Posterior vena cava (tissue), 2 donors: ENCODE measurements at places on chromosomes 12 and 14. TPM values are rescaled to one million over a fixed set of nuclear protein-coding genes. Genes with fewer than 3 reads are reported as not detected.

GRCh38 chr12:11162502-11162901 is 8.5 kb upstream of the SMIM10L1 start:
- DNase-seq: no peak

DNA sequence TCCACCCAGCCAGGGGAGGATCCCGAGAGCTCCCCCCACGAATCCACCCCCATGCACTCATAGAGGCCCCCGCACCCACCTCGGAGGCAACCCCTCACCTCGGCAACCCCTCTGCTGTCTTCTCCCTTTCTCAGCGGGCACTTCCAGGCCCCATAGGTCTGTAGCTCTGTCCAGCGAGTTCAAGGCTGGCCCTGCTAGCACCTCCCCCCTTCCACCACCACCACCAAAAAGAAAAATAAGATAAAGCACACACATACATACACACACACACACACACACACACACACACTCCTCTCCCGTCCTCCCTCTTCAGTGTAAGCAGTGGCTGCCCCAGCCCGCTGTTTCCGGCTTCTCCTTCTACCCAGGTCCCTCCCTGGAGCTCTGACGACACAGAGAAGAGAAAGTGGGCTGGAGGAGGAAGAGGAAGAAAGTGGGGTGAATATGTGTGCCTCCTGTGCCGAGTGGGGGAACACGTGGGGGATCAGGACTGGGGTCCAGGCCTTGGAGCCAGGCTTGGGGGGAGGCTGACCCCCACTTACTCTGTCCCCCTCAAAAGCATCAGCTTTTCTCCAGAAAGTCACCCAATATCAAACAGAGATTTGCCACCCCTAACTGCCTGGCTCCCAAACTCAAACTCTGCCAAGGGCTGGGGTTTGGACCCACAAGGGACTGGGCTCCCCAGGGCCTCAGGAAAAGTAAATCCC is at the start of gene STAT6:
Gene STAT6, minus strand, starts transcription at position 332 of the 704 bp plus-strand sequence. CDS start 3,084 bp downstream, outside the sequence.
- peak; percentile 95 for DNase-seq

GRCh38 chr12:2618291-2618995 is 176.3 kb upstream of the FKBP4 start:
- DNase-seq: no peak

DNA sequence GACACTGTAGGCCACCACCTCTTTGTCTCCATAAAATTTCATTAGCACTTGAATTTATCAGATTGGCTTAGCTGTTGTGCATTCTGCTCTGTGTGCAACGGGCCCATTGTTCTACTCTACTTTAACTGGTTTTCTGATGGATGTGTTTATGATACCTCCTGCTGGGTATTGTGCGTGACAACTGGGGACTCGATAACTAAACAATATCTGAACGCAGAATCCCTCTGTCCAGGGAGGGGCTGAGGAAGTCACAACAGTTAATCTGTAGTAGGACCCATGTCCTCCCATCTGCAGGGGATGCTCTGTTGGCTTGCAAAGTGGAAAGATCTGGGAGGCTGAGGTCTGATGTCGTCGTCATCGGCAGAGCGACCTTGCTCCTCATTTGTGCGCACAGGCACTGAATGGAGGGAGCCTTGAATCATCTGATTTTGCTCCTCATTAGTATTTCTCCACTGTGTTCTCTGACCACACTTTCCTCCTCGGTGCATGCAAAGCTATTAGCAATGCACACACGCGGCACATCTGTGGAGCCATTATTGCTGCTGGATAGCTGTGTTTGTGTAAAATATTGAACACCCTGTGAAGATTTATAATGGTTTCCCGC is 422.5 kb downstream of the NRXN3 start:
- DNase-seq: no peak

GRCh38 chr12:82687021-82688011 is 610 bp downstream of the TMTC2 start:
- peak; percentile 83 for DNase-seq

The FSCB gene
- total RNA-seq: not detected

- DNase-seq: no peak
Measured at GRCh38 chr14:32724867-32725471, 213.7 kb upstream of the NPAS3 start.

DNA sequence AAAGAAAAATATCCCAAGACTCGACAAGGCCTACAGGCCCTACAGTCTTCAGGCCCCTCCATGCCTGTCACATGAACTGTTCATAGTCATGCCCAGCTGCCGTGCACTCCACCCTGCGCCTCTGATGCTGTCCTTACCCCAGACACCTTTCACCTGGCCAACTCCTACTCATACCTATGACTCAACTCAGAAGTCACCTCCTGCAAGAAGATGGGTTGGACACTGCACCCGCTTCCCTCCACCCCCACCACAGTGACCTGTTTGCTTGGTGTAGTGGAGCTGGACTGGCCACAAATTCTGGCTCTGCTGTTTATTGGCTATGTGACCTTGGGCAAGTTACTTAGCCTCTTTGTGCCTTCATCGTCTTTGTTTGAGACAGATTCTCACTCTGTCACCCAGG is 56.2 kb downstream of the PHETA1 start:
- DNase-seq: no peak

DNA sequence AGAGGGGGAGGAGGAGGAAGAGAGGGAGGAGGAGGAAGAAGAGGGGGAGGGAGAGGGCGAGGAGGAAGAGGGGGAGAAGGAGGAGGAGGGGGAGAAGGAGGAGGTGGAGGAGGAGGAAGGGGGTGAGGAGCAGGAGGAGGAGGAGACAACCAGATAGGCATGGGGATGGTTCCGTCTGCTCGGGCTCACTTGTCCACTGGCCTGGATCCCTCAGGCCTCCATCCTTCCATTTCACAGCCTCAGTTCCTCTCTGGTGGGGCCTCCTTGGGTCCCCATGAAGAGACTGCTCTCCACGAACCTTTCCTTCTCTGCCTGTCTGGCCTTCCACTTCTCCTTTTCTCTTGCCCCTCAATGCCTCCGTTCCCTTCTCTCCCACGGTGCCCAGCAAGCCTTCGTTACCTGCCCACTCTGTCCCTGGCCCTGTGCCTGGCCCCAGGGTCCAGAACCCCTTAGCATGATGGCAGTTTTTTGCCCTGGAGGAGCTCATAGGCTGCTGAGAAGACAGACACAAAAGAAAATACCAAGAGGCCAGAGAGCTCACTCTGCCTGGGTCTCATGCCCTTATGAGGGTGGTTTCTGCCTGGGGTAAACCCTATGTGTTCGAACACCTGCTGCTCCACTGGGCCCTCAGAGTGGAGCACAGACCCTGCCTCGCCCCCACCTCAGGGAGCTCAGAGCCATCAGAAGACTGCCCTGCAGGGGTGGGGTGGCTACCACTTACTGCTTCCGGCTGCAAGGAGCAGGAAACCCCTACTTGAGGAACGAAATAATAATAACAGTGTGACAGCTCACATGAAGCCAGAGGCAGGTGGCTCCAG is 11.7 kb upstream of the CACNA2D4 start:
- no peak for DNase-seq

DNA sequence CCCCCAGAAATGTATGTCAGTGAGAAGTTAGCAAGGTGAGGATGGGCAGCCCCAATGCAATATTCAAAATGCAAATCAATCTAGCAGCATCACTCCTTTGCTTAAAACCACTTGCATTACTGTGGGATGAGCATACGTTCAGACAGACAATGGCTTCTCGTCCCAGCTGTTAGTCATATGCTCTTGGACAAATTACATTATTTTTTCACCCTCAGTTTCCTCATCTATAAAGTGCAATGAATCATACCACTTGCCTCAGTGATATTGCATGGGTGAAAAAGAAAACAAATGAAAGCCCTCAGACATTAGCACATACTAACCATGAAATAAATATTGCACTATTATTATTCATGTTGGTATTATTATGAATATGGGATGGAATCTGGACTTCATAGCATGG is 132.3 kb downstream of the C12orf75 start:
- no peak for DNase-seq

DNA sequence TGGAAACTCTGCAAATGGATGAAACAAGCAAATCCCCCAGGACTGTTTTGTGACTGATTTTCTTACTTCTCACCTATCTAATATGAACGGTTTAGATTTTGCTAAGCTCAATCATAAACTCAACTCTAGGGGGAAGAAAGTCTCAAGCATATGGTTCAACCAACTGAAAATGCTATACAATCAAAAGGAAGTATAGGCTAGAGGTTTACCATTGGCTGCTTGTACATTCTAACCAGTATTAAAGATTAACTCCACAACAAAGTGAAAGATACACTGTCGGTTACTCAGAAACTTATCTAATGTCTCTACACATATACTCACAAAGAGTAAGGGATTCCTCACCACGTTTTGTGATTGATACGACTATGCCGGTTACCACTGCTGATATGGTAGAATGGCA is 281.8 kb upstream of the SOX5 start:
- DNase-seq: no peak

The VDR gene
- 10.2 TPM for total RNA-seq

The TAS2R14 gene
- total RNA-seq: 5.5 TPM

The GYS2 gene
- total RNA-seq: not detected

- no peak for DNase-seq
Measured at GRCh38 chr12:96822641-96823040, 84.4 kb upstream of the NEDD1 start.

The MUCL1 gene
- total RNA-seq: not detected

GRCh38 chr12:29702972-29703371 is 80.8 kb downstream of the TMTC1 start:
- no peak for DNase-seq

DNA sequence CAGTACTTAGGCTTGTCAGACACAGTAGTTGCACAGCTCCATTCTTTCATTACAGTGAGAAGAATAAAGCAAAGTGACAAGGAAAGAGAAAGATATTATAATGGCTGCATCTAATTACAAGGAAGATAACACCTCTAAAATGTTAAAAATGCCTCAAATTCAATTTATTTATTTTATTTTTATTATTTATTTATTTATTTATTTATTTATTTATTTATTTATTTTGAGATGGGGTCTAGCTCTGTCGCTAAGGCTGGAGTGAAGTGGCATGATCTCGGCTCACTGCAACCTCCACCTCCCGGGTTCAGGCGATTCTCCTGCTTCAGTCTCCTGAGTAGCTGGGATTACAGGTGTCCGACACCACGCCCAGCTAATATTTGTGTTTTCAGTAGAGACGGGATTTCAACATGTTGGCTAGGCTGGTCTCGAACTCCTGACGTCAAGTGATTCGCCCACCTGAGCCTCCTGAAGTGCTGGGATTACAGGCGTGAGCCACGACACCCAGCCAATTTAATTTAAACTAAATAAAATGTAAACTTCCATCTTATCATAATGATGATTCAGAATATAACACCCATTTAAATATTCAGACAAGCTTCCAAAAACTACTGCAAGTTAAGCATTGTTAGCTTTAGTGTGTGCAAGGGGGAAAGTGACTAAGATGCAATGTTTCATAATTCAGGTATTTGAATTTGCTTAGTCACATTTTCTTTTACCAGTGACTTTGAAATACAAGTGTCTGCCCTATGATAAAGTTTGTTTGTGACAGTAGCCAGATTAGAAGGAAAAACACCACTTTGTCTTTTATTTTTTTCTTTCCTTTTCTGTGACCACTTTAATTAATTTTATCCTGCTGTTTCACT is 2.4 kb upstream of the CFAP54 start:
- no peak for DNase-seq

The NPFF gene
- not detected for total RNA-seq

GRCh38 chr14:52244997-52245396 is 22.5 kb upstream of the PTGDR start:
- no peak for DNase-seq

DNA sequence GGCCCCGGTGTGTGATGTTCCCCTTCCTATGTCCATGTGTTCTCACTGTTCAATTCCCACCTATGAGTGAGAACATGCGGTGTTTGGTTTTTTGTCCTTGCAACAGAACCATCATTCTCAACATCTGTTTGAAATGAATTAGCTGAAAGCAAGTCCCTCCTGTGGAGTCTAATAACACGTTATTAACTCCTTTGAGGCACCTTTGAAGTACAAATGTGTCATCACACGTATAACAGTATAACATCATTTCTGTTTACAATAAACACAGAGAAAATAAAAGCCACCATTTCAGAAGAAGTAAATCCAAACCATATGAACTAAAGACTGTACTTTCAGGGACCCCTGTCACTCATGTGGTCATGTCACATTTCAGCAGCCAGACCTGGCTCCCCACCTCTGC is 198.5 kb downstream of the STXBP6 start:
- DNase-seq: no peak

- DNase-seq: no peak
Measured at GRCh38 chr12:127625176-127625771, 641.7 kb upstream of the TMEM132C start.

GRCh38 chr12:95446506-95446900 is 27.4 kb upstream of the METAP2 start:
- peak; percentile 85 for DNase-seq

DNA sequence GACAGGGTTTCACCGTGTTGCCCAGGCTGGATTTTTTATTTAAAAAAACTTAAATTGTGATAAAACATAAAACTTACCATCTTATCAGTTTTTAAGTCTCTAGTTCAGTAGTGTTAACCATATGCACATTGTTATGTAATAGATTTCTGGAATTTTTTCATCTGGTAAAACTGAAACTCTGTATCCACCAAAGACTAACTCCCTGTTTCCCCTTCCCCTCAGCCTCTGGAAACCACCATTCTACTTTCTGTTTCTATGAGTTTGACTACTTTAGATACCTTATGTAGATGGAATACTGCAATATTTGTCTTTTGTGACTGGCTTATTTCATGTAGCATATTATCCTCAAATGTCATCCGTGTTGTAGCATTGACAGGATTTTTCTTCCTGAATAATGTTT is 12.8 kb upstream of the PLEKHG3 start:
- DNase-seq: no peak

GRCh38 chr12:128968668-128969067 is 115.4 kb downstream of the GLT1D1 start:
- DNase-seq: peak; percentile 51

- no peak for DNase-seq
Measured at GRCh38 chr12:30106204-30106965, 322.6 kb upstream of the TMTC1 start.

DNA sequence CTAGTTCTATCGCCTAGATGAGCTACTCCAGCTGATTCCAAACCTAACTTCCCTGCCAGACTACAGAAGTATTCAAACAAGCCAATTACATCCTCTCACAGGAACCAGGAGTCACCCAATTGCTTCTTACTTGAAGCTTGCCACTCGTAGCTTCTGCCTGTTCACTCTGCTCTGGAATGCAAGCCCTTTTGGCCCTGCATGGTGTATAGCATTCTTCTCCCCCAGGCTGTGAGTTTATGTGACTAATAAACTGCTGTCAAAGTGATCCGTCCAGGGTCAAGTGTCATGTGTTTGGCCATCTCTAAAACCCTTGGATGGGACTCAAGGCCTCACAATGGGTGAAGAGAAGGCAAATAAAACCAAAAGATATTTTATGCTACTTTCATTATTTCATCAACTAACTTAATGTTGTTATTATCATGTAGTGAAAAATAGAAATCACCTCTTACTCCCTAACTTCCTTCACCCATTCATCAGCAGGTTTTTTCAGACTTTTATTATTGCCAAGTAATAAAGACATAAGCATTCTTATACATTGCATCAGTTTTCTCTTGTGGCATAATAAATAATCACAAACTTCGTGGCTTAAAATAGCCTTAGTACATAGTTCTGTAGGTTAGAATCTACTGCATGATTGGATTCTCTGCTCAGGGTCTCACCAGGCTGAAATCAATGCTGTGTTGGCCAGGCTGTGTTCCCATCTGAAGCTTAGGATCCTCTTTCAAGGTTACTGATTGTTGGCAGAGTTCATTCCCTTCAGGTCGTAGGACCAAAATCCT is 1981.7 kb upstream of the FLRT2 start:
- DNase-seq: no peak

- no peak for DNase-seq
Measured at GRCh38 chr12:54997929-54998522, 13.5 kb upstream of the TESPA1 start.

- DNase-seq: no peak
Measured at GRCh38 chr14:29738056-29738455, 189.6 kb downstream of the PRKD1 start.
